Body of pancreas (tissue), 4 donors: ENCODE measurements at places on chromosomes 16 and 17.

DNA sequence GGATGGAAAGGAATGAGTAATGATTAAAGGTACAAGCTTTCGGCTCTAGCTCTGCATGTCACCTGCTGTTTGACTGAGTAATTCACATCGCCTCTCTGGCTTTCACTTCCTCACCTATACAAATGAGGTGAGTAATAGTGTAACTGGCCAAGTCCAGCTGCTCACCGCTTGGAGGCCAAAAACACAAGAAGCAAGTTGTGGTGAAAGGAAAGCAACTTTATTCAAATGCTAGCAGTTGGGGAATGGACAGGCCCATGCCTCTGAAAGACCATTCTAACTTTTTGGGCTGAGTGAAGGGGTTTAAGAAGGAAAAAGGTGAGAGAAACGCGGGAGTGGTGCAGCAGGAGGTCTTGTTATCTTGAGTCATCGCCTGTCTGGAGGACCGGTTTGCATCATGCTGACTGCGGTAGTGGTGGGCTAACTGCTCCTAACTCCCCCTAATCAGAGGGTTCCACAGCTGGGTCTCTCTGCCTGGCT lies 45.7 kb upstream of the CSNK2A2 start:
- peak; percentile 59 for DNase-seq

- no peak for DNase-seq
Measured at GRCh38 chr17:57388131-57388725, 131.9 kb downstream of the MSI2 start.

GRCh38 chr17:8960325-8961140 lies 5.0 kb downstream of the PIK3R5 start:
- DNase-seq, result no peak

DNA sequence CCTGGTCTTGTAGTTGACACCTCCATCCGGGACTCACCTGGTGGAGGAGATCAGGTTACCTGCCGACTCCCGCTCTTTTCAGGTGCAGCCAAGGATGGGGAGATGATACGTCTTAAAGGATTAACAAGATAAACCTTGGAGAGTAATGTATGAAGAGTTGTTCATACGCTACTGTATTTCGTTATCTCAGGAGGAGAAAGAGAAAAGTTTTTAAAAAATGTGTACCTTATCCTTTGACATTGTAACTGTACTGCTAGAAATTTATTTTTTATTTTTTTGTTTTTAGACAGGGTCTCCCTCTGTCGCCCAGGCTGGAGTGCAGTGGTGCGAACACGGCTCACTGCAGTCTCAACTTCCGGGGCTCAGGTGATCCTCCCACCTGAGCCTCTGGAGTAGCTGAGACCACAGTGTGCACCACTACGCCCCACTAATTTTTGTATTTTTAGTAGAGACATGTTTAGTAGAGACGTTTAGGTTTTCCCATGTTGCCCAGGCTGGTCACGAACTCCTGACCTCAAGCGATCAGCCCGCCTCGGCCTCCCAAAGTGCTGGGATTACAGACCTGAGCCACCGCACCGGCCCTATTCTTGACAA lies 764 bp upstream of the SMURF2 start:
- no peak for DNase-seq

DNA sequence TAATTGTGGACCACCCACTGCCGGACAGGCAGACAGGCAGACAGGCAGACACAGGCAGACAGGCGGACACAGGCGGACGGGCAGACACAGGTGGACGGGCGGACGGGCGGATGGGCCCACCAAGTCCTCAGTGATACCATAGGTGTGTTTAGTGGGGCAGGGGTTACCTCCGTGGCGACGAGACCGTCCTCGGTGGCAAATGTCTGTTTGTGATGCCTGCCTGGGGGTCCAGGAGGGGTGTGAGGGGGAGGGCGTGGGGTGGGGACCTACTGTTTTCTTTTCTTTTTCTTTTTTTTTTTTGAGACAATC lies 76.7 kb downstream of the RTN4RL1 start:
- no peak for DNase-seq

- DNase-seq, result no peak
Measured at GRCh38 chr17:76142585-76143041, 1.6 kb upstream of the FOXJ1 start.

DNA sequence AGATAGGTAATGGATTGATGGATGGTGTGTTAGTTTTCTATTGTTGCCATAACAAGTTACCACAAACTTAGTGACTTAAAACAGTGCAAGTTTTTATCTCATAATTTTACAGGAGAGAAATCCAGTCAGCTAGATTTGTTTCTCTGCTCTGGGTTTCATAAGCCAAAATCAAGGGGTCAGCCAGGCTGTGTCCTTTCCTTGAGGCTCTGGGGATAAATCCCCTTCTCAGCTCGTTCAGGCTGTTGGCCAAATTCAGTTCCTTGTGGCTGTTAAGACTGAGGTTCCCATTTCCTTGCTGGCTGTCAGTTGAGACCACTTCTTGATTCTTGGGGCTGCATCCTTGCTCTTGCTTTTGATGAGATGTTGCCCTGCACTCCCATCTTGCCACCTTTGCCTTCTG lies 204.9 kb upstream of the CDH13 start:
- DNase-seq, result no peak

- DNase-seq, result no peak
Measured at GRCh38 chr17:381516-381915, 28.9 kb upstream of the RPH3AL start.

DNA sequence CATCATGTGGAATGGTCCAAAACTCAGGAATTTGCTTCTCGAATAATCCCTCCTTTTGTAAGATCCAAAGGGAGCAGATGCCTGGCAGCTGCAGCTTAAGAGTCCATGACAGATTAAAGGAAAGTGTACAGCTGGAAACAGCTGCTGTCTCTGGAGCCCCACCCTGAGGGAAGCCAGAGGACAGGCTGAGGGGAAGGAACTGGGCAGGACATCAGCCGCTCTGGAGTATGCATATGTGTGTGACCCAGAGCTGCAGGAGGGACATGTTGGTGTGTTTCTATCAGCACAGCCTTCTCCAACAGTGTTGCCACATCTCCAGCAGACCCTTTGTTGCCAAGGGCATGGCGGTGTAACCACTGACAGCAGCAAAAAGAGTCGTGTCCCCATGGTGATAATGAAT lies 46.2 kb downstream of the CYB561 start:
- DNase-seq, result peak; percentile 48

- DNase-seq, result no peak
Measured at GRCh38 chr16:13923703-13924298, 3.8 kb downstream of the ERCC4 start.

- peak; percentile 30 for DNase-seq
Measured at GRCh38 chr16:80938004-80938878, 68.4 kb downstream of the CMC2 start.

DNA sequence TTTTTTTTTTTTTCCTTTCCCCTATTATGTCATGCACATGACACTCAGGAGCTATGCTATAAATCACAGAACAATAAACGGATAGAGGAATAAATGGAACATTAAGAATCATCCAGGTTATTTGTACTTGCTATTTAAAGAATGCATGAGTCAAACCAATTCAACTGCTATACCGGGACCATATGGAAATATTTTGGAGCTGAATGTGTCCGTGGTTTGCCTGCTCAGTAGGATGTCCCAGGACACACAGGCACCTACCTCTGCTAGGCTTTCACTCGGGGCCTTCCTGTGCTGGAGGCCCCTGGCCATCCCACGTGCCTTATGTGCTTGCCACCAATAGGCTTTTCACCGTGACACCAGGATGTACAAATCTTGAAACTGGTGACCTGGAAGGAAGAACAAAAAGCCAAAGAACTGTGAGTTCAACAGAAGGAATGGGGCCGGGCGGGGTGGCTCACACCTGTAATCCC lies 15.3 kb upstream of the SEC14L1 start:
- DNase-seq, result no peak

DNA sequence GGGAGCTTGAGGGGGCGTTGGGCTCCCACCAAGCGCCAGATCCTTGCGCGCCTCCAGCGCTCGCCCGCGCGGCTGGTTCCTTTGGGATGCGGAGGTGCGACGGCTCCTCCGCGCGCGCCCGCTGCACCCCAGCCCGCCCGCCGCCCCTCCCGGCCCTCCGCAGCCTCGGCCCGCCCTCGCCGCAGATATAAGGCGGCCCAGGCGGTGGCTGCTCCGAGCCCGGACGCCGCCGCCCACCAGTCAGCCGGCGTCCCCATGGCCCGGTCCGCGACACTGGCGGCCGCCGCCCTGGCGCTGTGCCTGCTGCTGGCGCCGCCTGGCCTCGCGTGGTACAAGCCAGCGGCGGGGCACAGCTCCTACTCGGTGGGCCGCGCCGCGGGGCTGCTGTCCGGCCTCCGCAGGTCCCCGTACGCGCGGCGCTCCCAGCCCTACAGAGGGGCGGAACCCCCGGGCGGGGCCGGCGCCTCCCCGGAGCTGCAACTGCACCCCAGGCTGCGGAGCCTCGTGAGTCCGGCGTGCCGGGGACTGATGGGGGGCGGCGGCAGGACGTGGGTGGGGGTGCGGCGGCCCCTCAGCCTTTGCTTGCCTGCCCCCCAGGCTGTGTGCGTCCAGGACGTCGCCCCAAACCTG lies at the start of gene NPB:
NPB (plus strand) TSS at position 216 of the 630 bp plus-strand sequence; CDS start at position 256, 40 bp downstream.
- DNase-seq, result no peak

GRCh38 chr17:28810437-28810836 lies 32.2 kb downstream of the FAM222B start:
- no peak for DNase-seq

DNA sequence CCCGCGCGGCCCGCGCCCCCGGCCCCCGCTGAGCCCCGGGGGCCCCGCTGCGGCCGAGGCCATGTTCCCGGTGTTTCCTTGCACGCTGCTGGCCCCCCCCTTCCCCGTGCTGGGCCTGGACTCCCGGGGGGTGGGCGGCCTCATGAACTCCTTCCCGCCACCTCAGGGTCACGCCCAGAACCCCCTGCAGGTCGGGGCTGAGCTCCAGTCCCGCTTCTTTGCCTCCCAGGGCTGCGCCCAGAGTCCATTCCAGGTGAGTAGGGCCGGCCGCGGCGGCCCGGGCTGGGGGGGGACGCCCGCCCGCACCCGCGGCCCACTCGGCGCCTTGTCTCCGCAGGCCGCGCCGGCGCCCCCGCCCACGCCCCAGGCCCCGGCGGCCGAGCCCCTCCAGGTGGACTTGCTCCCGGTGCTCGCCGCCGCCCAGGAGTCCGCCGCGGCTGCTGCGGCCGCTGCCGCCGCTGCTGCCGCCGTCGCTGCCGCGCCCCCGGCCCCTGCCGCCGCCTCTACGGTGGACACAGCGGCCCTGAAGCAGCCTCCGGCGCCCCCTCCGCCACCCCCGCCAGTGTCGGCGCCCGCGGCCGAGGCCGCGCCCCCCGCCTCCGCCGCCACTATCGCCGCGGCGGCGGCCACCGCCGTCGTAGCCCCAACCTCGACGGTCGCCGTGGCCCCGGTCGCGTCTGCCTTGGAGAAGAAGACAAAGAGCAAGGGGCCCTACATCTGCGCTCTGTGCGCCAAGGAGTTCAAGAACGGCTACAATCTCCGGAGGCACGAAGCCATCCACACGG lies 504 bp downstream of the MAZ start:
- peak; percentile 62 for DNase-seq

DNA sequence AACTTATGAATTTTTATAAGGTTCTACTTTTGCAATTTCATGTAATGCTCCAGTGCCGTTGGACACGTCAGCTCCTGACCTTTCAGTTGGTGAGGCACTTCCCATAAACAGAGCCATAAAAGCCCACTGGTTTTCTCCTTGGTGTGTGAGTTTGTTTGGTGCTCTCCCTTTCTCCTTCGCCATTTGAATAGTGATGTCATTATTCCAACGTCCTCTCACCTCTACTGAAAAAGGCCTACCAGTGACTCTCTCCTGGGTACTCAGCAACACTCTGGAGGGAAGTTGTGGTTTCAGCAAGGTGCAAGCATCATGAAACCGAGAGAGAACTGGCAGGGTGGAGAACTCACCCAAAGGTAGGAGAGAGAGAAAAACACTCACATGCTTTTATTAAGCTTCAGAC lies 29.6 kb upstream of the HNF1B start:
- no peak for DNase-seq

GRCh38 chr17:82212331-82213250 lies at the start of gene CCDC57:
TSS of gene CCDC57 (minus strand) at chr17:82212842. CDS start at chr17:82201944, 10,898 bp downstream.
- peak; percentile 88 for DNase-seq

GRCh38 chr16:19898924-19899604 lies 14.4 kb upstream of the GPRC5B start:
- peak; percentile 59 for DNase-seq

DNA sequence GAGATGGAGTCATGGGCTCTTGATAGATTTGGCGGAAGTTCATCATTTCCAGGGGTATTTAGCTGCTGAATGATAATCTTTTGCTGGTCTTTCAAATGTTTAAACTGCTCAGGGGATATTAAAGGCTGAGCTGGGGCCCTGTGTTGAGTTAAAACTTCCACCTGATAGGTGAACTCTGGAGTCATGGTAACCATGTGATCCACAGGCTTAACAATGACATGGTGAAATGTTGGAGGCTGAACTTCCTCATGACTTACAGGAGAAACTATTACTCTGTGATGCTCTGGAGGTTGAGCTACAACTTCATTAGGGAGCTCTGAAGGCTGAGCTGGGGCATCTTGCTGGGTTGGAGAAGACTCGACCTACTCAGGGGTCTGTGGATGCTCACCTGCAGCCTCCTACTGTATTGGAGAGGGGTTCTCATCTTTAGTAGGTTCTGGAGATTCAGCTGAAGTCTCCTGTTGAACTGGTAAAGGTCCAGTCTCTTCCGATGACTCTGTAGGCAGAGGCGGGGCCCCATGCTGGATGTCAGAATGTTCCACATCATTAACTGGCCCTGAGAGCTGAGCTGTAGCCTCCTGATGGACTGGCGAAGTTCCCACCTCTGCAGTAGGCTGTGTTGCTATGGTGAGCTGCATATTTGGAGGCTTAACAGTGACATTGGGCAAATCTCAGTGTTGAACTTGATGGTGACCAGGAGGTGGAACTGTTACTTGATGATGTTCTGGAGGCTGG lies 24.2 kb downstream of the RDM1 start:
- no peak for DNase-seq

- DNase-seq, result no peak
Measured at GRCh38 chr17:80291691-80292487, 31.2 kb downstream of the RNF213 start.

GRCh38 chr17:17395885-17396284 lies 80.9 kb upstream of the MED9 start:
- DNase-seq, result no peak

DNA sequence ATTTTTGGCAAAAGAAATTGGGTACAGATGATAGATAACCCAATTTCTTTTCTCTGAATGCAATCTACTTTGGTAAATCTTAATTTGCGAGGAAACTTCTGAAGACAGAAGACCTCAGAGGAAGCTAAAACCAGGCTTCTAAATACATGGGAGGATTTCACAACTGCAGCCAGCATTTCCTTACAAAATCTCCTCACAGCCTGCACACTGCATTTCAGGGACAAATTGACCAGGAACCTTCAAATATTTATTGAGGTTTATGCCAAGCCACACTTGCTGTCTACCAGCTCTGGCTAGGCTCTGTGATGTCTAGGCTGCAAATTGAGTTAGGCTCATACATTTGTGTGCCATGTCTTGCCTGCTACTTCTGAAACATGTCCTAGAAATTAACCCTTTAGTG lies 167.3 kb upstream of the CDH5 start:
- DNase-seq, result no peak

GRCh38 chr16:49594153-49594552 lies 220.5 kb downstream of the C16orf78 start:
- DNase-seq, result no peak

GRCh38 chr17:76678330-76678729 lies 32.4 kb downstream of the MXRA7 start:
- no peak for DNase-seq
